ENCODE measurements at places on chromosomes 5 and 9.

DNA sequence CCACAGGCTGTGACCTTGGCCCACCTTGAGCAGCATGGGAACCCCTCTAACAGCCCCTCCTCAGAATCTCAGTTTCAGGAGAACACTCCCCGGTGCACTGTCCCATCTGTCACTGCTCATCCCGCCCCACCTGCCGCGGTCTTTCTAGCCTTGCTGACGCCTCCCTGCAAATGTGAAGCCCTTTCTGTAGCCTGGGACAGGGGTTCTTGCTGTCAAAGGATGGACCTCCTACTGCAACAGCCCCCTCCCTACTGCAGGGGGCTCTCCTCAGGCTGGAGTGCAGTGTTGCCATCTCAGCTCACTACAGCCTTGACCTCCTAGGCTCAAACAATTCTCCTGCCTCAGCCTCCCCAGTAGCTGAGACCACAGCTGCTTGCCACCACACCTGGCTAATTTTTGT is 20.0 kb downstream of the OR2V1 start:
- no peak for DNase-seq

- DNase-seq: no peak
Observed at GRCh38 chr5:112316006-112316405, 103.1 kb downstream of the EPB41L4A start.

DNA sequence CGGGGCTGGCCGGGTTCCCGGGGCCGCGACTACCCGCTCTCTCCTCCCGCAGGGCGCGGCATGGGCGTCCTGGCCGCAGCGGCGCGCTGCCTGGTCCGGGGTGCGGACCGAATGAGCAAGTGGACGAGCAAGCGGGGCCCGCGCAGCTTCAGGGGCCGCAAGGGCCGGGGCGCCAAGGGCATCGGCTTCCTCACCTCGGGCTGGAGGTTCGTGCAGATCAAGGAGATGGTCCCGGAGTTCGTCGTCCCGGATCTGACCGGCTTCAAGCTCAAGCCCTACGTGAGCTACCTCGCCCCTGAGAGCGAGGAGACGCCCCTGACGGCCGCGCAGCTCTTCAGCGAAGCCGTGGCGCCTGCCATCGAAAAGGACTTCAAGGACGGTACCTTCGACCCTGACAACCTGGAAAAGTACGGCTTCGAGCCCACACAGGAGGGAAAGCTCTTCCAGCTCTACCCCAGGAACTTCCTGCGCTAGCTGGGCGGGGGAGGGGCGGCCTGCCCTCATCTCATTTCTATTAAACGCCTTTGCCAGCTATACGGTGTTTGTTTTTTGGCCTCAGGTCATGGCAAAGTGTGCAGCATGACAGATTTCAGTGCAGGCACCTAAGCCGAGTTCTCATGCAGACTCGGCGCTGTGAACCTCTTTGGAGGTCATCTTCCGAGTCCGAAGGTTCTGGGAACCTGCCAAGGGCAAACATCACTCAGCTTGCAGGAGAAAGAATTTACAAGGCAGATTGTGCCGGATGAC is 516 bp downstream of the MRPL41 start:
- DNase-seq: peak; percentile 3

DNA sequence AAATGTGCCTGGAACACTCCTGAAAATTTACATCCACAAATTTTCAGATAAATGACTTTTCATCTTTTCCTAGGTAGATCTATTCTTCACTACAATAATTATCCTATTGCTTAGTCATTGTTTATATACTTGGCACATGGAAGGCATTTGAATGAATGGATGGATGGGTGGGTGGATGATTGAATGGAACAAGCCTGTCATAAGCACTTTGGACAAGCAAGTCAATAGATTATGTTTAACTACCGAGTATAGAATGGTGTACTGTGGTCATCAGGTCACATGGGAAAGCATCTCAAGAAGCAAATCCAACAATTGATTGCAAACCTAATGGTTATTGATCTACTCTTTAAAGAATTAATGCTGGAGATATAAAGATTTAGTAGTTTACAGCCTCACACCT is 114.4 kb upstream of the DMRTA1 start:
- DNase-seq: no peak

GRCh38 chr9:137666513-137666822 is 47.7 kb downstream of the EHMT1 start:
- no peak for DNase-seq
